ENCODE measurements at places on chromosomes 3 and 15.

DNA sequence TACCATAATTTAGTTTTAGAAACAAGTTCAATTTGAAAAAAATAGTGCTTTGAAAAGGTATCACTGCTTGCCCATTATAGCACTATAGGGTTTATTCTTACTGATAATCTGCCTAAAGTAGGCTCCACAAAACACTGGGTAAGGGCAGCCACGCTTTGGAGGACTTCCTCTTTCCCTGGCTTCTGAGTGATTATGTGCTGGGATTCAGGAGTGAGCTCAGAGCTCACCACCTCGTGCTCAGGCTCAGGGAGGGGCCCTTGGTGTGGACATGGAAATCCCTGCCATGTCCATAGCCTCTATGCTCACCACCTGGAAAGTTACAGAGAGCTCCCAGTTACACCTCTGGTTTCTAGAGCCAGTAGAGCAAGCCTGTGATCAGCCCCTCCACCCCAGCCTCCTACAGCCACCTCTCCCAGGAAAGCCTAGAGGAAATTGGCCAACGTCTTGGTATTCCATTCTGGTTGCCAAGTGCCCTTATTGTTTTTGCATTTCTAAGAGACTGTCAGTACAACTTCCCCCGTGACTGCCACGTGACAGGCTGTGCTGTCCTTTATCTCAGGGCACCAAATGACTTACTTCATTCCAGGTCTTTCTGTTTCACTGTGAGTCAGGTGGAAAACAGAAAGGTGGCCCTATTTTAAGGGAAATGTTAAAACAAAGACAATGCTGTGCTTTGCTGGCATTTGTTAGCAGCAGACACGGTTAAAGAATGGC, 316.0 kb downstream of the RORA start:
- no peak for DNase-seq

DNA sequence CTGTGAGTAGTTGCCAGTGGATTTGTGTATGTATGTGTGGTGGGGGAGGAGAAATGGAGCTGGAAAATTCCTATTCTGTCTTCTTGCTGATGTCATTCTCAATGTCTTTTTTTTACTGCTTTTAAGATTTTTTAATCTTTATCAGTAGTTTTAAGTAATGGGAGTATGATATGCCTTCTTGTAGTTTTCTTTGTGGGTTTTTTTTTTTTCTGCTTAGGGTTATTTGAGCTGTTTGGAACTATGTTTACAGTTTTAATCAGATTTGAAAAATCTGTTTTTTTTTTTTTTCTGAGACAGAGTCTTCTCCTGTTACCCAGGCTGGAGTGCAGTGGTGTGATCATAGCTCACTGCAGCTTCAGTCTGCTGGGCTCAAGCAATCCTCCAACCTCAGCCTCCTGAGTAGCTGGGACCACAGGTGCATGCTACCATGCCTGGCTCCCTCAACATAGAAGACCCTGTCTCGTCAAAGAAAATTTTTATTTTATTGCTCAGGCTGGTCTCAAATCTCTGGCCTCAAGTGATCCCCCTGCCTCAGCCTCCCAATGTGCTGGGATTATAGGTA, 37.1 kb downstream of the RPL39L start:
- no peak for DNase-seq

GRCh38 chr15:39788108-39788507, 5.5 kb upstream of the FSIP1 start:
- DNase-seq: no peak

DNA sequence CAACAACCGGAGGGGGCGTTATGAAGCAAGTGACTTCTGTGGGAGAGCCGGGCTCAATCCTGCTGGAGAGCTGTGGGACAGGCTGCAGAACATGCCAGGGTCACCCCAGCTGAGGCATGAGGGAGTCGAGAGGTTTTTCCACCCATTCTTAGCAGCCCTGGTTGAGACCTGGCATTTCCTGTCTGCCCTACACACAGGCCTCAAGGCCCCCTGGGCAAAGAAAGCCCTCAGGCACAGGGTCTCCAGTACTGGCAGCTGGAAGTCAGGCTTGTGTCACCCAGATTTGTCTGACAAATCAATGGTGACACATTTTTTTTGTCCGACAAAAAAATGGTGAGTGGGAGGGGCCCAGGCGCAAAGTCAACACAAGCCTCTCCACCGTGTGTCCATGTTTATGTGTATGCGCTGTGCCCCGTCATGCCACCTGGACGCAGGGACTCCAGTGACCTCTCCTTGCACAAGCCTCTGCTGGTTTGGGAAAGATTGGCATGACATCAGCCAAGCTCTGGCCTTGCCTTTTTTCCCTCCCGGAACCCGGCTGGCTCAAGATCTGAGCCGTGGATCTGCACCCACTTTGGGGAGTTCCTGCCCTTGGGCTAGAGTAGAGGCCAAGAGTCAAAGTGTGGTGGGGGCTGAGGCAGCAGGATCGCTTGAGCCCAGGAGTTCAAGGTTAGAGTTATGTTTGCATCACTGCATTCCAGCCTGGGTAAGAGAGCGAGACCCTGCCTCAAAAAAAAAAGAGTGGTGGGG, 20.8 kb upstream of the ALAS1 start:
- no peak for DNase-seq

- peak; percentile 62 for DNase-seq
Observed at GRCh38 chr3:111668888-111669488, 73.8 kb upstream of the ZBED2 start.
